ENCODE measurements at places on chromosomes 2 and 18. TPM values are rescaled to one million over a fixed set of nuclear protein-coding genes. Genes with fewer than 3 reads are reported as not detected.

Gene APOB
- 0.49 TPM for polyA plus RNA-seq

Gene CRYGC
- polyA plus RNA-seq, result not detected

Gene TTN
- polyA plus RNA-seq, result 0.04 TPM

Gene DDX1
- polyA plus RNA-seq, result 76.5 TPM

Gene C1QL2
- polyA plus RNA-seq, result 0.04 TPM

Gene PDE1A
- 17.1 TPM for polyA plus RNA-seq

Gene PJVK
- polyA plus RNA-seq, result 2.8 TPM

Gene CCDC85A
- 4.1 TPM for polyA plus RNA-seq

Gene COX7A2L
- polyA plus RNA-seq, result 114 TPM

Gene IL36RN
- not detected for polyA plus RNA-seq

Gene CFC1
- not detected for polyA plus RNA-seq

Data from urinary bladder (tissue), 4 donors.